Activated gamma-delta T cell (primary cell): ENCODE measurements at places on chromosomes 13 and 19.

- no peak for DNase-seq
Observed at GRCh38 chr13:49521224-49521623, 25.5 kb downstream of the PHF11 start.

DNA sequence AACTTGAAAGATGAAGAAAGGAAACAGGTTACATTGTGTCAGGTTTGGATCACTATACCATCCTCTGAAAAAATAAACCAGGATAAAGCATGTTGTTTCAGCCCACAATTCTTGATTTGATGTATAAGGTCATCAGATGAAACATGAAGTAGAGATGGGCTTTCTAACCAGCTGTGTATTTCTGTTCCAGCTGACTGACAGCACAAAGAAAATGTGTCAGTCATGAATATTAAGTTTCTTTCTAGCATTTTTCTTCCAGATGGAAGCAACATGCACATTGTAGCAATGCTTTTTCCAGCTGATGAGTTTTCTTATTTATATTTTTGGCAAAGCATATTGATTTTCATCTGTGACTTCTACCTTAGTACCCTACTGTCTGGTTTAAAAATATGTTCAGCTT is 199.6 kb downstream of the OXGR1 start:
- no peak for DNase-seq

DNA sequence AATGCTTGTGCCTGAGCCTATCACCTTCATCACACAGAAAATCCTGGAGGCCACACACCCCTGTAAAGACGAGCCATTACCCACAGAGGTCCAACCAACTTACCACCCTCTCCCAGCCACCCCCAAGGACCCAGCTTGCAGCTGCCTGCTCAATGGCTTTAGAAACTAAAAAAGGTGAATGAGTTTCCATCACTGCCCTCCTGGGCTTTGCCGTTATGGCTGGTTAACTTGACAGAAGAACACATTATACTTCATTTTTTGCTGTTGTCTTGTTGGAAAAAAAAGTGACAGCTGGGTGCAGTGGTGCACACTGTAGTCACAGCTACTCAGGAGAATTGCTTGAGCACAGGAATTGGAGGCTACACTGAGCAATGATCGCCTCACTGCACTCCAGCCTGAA is 17.4 kb upstream of the FEM1A start:
- DNase-seq, result no peak

DNA sequence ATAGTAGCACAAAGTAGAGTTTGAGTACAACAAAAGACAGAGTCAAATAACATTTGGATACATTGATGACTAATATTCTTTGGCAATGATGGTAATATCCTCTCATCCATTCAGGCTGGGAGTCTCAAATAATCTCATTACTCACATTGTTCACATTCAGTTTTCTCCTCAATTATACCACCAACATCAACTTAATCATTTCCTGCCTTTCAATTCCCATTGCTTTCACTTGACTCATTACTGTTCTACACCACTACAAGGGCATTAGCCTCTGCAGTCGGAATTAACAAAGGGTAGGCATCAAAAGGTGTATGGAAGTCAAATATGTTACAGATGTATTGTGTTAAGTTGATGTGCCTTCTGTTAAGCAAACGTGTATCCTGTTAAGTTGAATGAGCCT is 518.4 kb upstream of the SLITRK1 start:
- DNase-seq, result no peak

DNA sequence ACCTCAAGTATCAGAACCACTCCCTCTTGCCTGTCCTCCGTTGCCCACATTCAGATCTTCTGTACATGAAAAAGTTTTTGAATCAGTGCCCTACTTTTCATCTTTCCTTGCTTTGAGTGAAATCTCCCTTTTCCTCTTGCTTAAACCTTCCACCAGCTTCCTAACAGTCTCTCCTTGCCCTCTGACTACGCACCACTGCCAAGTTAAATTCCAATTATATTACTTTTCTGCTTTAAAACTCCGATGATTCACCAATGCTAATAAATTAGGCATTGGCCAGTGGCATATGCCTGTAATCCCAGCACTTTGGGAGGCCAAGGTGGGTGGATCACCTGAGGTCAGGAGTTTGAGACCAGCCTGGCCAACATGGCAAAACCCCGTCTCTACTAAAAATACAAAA is 30.7 kb upstream of the RFXAP start:
- DNase-seq, result no peak

GRCh38 chr19:45342911-45343310 is 2.4 kb downstream of the KLC3 start:
- no peak for DNase-seq
